ENCODE measurements at places on chromosomes 1 and 21.
A peak's percentile ranks its signal among the peaks of the same experiment; 100 is the strongest.

DNA sequence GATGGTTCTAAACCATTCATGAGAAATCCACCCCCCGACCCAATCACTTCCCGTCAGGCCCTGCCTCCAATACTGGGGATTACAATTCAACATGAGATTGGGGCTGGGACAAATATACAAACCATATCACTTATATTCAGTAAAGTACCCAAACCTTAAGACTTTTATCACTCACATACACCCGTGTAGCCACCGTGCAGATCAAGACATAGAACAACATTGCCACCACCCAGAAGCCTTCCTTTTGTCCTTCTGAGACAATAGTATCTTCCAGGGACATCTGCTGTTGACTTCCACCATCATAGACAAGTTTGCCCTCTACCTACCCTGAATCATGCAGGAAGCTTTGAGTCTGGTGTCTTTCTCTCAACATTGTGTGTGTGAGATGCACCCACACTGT, 37.5 kb downstream of the CLIC6 start:
- no peak for DNase-seq

- DNase-seq: no peak
These were observed 206.1 kb downstream of the TM2D1 start for GRCh38 chr1:61518670-61519400.

DNA sequence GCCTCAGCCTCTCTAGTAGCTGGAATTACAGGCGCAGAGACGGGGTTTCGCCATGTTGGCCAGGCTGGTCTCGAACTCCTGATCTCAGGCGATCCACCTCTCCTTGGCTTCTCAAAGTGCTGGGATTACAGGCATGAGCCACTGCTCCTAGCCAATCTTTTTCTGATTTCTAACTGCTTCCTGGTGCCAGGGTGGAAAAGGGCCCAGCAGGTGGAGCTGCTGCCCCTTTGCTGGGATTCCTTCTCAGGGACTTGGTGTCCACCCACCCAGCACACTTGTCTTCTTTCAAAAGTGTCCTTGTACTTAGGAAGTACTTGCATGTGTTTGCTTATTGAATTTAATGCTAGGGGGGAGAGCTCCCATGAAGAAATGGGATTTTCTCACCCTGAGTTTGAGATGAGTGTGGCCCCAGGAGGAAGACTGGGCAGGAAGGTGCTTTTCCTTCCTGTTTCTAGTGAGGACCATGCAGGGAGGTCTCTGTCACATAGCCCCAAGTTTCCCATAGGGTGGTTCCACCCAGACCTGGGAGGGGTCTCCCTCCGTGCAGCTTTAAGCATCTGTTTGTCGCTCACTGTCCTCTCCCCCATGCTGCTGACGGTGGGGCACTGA, 14.2 kb downstream of the UTP11 start:
- peak; percentile 24 for DNase-seq

- no peak for DNase-seq
These were observed 2.1 kb downstream of the GPR161 start for GRCh38 chr1:168134642-168135041.

DNA sequence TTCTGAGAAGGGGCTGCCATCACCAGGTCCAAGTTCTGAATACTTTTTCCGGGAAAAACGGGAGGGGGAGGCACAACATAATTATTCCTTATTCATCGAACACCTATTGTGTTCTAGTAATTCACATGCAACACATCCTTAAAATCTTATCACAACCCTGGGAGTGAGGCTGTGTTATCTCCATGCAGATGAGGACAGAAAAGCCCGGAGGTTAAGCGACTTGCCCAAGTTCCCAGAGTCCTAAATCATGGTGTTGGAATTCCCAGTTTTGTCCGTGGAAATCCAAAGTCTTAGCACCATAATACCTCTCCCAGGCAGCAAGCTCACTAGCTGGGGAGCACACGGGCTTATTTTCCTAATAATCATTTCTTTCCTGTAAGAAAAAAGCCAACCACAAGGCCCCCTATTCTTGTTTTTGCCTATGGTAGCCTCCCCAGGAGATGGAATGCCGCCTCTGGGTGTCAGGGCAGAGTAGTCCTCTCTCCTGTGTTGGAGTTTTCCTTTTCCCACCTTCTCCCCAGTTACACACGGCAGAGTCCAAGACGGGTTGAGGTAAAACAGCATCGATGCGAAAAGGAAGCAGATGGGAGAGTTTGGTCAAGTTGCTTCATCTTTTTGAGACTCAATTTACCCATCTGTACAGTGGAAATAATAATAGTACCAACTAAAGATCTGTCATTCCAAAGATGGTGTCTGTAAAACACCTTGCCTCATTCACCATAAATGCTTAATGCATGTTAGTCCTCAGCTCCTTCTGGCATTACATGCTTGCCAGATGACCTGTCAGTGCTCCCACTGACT, 228.0 kb upstream of the TMEM51 start:
- no peak for DNase-seq

GRCh38 chr1:155256058-155256852, 972 bp upstream of the ENTREP3 start:
- DNase-seq: no peak

GRCh38 chr21:32413015-32413504, 554 bp downstream of the EVA1C start:
- DNase-seq: no peak

DNA sequence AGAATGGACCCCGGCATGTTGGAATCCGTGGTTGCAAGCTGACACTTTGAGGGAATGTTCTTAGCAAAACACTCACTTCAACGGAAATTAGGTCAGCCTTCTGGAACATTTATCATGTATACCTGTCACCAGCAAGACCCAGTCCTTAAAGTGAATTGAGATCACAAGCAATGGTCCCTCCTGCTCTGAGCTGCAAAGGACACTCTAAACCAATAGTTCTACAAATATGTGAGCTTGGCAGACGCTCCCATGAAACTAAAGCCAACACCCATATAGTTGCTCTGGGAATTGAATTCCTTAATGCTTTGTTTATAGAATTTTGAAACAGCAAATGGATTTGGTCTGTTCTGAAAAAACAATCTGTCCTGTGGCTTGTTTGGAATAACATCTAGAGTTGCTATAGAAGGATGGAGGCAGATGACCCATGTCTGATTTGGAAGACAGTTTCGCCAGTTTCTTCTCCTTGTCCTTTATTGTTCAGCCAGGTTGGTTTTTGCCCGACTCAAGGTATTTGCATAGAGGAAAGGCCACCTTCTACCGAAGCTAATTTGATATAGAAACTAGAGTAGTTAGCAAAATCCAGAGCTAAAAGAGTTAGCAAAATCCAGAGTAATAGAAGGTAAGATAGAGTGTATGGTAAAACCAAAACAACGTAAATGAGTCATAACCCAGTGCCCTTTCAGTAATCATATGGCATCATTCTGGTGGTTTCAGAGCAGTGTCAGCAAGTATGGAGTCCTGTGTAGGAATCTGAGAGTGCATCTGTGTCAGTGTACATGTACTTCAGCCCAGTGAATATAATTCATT, 236.2 kb downstream of the NFIA start:
- no peak for DNase-seq

DNA sequence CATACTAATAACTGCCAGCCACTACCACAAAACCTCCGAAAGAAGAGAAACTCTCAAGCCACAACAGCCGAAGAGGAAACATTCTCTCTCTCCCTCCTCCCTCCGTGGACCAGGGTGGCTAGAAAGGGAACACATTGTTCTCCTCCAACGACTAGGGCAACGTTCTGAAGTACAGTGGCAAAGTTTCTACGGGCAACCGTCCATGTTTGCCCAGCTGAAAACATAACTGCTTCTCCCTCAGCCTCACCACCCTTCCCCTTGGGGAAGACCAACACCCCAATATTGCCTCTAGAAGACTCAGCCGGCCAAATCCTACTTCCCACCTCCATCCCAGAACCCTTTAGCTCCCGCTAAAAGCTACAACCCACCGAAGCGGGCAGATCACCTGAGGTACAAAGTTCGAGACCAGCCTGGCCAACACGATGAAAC, 2.0 kb downstream of the GLUL start:
- no peak for DNase-seq

GRCh38 chr1:96445302-96445701, 276.3 kb upstream of the PTBP2 start:
- DNase-seq: no peak

GRCh38 chr1:244221991-244222390, 170.9 kb downstream of the ZBTB18 start:
- DNase-seq: no peak

GRCh38 chr1:193589597-193590040, 403.2 kb upstream of the B3GALT2 start:
- DNase-seq: no peak
